NCI-H1417 (cell line): ENCODE measurements at places on chromosomes 2 and 18.
A peak's percentile ranks its signal among the peaks of the same experiment; 100 is the strongest.

GRCh38 chr2:233076749-233077148 is 16.6 kb downstream of the INPP5D start:
- DNase-seq = no peak

- peak; percentile 57 for DNase-seq
Measured at GRCh38 chr2:170817093-170818035, 677 bp downstream of the GAD1 start.

DNA sequence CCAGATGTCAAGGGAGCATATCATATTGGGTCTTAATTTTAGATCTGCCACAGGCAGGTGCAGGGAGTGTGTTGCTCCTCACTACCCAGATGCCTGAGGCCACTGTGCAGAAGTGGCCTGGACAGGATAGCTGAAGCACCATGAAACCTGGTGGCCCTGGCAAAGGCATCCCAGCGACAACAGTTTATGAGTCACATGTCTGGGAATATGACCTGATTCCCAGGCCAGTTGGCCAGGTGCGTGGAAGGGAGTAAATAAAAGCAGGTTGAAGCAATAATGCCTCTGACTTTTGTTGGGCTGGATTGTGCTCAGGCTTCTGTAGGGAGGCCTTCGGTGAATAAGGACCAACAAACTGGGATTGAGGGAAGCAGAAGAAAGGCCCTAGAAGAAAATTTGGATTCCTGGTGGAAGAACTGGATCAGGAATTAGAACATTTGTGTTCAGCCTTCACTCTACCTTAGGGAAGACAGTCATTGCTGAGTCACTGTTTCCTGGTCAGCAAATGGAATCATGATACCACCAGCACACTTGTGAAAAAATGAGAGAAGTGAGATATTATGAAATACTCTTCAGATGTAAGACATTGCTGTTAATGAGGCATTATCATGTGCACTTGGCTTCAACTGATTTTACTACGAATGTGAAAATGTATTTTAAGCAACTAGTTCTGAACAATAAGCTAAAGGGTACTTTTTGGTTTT is 78.4 kb upstream of the ZNF516 start:
- no peak for DNase-seq

GRCh38 chr2:144310484-144310883 is 209.4 kb downstream of the ZEB2 start:
- no peak for DNase-seq

DNA sequence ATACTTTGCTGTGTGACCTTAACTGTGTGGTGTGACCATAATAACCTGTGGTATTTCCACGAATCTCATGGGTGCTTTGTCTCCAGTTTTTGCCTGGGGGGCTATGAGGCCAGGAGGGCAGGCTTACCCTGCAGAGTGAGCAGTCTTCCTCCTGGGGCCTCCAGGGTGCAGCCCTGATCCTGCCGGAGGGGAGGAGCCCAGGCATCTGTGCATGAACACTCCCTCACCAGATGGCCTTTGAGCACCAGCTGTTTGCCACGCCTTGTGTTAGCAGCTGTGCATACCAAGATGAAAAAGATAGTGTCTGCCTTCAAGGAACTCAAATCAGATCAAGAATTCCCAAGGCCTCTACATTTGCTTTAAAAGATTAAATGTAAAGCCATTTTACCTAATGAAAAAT is 75.0 kb upstream of the RBM44 start:
- DNase-seq = no peak

- DNase-seq = no peak
Measured at GRCh38 chr2:69830045-69830905, 815 bp downstream of the GMCL1 start.

GRCh38 chr2:33032245-33032644 is 85.5 kb downstream of the LTBP1 start:
- no peak for DNase-seq

GRCh38 chr2:47272031-47272864 is 117.1 kb upstream of the STPG4 start:
- peak; percentile 87 for DNase-seq

- peak; percentile 20 for DNase-seq
Measured at GRCh38 chr18:8264861-8265411, 344.3 kb upstream of the RAB12 start.

DNA sequence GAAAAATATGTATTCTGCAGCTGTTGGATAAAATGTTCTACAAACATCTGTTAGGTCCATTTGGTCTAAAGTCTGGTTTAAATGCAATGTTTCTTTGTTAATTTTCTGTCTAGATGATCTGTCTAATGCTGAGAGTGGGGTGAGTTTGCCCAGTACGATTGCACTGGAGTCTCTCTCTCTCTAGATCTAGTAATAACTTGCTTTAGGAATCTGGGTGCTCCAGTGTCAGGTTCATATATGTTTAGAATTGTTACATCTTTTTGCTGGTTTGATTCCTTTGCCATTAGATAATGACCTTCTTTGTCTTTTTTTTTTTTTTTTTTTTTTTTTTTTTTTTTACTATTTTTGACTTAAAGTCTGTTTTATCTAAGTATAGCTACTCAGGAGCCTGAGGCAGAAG is 10.4 kb downstream of the GCC2 start:
- no peak for DNase-seq

DNA sequence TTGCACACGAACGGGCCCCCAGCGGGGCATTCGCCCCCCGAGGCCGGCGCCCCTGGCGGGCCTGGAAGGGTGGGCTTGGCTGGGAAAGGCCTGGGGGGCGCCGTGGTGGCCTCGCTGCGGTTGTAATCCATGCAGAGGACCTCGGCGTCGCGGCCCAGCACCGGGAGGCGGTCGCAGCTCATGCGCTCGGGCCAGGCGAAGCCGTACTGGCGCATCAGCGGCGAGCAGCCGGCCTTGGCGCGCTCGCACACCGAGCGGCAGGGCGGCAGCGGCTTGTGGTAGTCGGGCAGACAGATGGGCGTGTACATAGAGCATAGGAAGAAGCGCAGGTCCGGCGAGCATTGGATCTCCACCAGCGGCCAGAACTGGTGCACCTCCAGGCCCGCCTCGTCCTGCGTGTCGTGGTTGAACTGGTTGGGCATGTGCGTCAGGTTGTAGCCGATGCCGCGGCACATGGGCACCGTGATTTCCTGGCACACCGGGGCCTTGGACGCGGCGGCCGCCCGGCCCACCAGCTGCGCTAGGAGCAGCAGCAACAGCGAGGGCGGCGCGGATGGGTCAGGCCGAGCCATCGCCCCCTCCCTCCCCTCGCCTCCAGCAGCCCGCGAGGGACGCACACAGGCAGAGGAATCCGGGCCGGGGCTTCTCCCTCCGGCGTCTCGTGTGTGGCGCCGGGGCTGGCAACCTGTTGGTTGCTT is 1.4 kb downstream of the FZD5 start:
- DNase-seq = peak; percentile 25

DNA sequence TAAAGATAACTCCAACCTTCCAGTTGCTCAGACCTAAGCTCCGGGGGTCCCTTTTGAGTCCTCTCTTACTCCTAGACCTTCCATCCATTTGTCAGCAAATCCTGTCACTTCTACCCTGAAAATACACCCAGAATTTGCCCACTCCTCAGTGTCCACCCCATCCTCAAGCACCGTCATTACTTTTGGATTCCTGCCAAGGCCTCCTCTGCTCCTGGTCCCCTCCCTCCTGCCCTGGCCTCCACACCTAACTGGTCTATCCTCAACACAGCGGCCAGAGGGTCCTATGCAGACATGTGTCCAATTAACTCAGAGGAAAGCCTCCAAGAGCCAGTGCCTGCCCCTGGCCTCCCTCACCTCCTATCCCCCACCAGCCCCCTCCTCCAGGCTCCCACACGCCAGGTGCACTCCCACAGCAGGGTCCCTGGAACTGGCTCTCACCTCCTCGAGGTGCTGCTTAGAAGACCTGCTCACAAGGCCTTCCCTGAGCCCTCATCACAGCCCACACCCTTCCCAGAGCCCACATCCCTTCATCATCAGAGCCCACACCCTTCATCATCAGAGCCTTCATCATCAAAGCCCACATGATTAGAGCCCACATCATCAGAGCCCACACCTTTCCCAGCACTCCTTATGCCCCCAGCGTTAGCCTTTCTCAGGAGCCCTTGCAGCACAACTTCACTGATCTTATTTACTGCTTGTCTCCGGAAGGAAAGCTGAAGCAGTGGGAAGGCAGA is 20.4 kb downstream of the FAM178B start:
- DNase-seq = no peak

DNA sequence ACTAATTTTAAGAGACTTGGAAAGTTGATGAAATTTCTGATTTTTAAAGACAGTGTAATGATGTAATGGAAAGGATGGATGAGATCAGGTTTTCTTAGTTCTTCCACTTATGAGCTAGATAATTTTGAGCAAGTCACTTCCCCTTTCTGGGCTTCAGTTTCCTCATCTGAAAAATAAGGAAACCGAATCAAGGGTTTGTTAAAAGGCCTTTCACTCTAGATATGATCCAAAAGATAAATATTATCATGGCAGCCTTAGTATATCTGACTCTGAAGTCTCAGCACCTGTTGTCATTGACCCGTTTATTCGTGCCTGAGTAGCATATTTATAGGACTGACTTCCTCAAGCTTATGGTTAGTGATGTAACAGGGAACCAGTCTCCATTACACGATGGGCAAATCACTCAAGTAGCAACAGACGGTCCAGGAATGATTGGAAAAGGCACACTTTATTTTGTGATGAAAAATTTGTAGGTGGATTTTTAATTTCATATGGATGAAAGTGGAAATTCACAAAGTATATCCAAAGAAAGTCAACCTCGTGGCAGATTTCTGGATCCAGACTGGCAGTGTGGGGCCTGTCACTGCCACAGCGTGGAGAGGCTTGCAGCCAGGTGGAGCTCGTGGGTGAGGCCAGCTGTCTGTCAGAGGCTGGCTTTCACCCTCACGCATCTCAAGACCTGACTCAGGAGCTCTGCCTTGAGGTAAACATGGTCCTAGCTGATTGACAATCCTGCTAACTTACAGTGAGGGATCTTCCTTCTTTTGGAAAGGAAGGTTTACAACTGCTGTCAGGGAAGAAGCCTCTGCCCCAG is 137.9 kb upstream of the CXCR4 start:
- DNase-seq = peak; percentile 9

- no peak for DNase-seq
Measured at GRCh38 chr2:42503291-42503690, 9.5 kb upstream of the KCNG3 start.

DNA sequence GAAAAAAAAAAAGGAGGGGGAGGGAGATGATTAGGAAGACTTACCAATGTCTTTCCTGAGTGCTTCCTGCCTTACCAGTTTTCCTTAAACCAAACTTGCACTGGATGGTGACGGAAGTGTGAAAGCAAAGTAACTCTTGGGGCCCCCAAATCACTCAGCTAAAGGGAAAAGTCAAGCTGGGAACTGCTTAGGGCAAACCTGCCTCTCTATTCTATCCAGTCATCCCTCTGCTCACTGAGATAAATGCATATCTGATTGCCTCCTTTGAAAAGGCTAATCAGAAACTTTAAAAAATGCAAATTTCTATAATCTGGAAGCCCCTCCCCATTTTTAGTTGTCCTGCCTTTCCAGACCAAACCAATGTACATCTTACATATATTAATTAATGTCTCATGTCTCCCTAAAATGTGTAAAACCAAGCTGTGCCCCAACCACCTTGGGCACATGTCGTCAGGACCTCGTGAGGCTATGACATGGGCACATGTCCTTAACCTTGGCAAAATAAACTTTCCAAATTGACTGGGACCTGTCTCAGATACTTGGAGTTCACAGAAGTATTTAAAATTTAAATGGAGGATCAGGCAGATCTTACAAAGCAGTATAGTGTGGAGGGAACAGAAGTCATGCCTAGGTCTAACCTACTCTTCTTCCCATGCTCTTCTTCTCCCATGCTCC is 7.2 kb upstream of the CYBRD1 start:
- no peak for DNase-seq
